ENCODE measurements at places on chromosomes 2 and 18. TPM values are rescaled to one million over a fixed set of nuclear protein-coding genes. Genes with fewer than 3 reads are reported as not detected.
A peak's percentile ranks its signal among the peaks of the same experiment; 100 is the strongest.

DNA sequence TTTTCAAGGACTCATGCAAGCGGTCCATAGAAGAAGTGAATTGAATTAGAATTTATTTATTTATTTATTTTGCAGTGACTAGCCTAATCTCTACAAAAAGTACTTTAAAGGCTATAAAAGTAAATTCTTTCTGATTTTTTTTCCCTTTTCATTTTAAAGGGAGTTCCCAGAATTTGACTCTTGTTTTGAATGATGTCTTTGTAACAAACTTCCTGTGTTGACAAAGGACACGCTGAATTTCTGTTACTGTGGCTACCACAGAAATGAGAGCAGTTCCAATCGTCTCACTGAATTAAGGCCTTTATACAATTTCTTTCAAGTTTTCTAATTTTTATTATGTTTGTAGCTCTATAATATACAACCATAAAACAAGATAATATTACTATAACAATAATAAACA, 46.3 kb upstream of the LPIN2 start:
- DNase-seq: no peak

EFR3B gene
- polyA plus RNA-seq: 5.9 TPM

GRCh38 chr2:232134939-232135338, 173.4 kb downstream of the DIS3L2 start:
- DNase-seq: no peak

- no peak for DNase-seq
These were observed 315.0 kb downstream of the TNS1 start for GRCh38 chr2:217687771-217688170.

- DNase-seq: no peak
These were observed 767.0 kb downstream of the SLC4A3 start for GRCh38 chr2:220394433-220394832.

ARID5A gene
- 6.9 TPM for polyA plus RNA-seq

- peak; percentile 40 for DNase-seq
These were observed 45.4 kb downstream of the RASGRP3 start for GRCh38 chr2:33521791-33522281.

Data from left renal cortex interstitium (tissue), 4 donors.